CD4-positive, alpha-beta T cell (primary cell): ENCODE measurements at places on chromosomes 5 and 9.

DNA sequence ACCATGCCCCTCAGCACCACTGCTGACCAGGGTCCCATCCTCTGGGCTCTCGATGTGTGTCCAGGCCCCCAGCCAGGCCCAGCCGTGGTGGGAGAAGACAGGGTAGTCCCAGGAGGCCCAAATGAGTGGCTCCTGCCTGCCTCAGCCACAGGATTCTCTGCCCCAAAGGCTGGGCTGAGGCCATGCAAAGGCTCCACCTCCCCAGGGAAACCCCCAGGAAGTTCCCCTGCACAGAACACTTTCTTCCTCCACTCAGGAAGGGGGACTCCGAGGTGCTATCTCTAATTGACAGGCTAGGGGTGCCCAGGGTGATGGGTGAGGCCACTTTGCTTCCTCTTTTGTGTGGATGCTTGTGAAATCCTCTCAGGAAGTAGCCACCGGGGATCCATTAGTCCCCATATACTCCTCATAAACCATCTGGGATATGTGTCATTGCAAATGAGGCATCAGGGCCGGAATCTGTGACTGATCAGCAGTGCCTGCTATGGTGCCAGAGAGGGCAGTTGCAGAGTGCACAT is 23.1 kb upstream of the TDRD7 start:
- no peak for DNase-seq

DNA sequence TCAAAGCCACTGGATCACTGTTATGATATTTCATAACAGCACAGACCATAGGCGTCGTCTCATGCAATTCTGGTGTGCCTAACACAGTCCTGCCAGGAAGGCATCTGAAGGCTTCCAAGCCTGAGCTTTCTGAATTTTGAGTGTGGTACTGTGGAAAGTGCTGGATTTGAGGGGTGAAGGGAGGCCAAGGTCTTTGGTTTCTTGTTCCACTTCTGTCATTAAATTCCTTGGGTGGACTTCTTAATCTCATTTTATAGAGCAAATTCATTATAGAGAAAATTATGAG is 441.3 kb upstream of the PIK3R1 start:
- no peak for DNase-seq

GRCh38 chr5:179963375-179963774 is 55.7 kb upstream of the TBC1D9B start:
- no peak for DNase-seq

DNA sequence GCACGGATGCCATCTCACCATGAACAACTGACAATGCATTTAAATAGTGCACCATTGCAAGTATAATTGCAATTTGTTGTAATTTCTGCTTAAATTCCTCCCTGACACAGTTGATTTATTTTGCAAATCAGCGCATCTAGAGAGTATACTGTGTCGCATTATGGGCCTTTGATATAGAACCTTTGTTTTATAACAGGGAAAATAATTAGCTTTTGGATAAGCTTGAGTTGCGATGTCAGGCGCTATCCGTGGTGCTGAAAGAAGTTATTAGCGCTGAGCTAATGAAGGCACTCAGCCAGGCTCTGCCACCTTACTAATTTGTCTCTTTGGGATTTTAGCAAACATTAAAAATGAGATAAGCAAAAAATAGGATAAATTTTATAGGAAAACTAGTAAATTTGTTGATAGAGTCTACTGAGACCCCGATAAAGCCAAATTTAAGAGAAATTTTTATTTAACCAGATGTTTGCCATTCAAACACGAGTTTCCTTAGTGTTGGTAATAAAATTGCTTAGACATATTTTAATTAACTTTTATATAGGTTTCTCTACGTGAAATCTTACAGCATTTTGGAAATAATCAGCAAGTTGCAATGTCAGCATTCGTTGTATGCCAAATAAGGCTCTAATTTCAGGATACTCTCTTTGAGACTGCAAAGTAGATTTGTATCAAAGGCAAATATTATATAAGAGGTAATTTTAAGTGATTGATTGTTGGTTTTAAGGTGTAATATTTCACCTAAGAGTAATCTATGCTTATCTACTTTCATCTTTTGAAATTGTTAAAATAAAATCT is 355.5 kb downstream of the TLR4 start:
- DNase-seq, result no peak

- no peak for DNase-seq
Measured at GRCh38 chr5:144142139-144142823, 28.2 kb downstream of the YIPF5 start.
